ENCODE measurements at places on chromosomes 2 and 18. TPM values are rescaled to one million over a fixed set of nuclear protein-coding genes. Genes with fewer than 3 reads are reported as not detected.
A peak's percentile ranks its signal among the peaks of the same experiment; 100 is the strongest.

DNA sequence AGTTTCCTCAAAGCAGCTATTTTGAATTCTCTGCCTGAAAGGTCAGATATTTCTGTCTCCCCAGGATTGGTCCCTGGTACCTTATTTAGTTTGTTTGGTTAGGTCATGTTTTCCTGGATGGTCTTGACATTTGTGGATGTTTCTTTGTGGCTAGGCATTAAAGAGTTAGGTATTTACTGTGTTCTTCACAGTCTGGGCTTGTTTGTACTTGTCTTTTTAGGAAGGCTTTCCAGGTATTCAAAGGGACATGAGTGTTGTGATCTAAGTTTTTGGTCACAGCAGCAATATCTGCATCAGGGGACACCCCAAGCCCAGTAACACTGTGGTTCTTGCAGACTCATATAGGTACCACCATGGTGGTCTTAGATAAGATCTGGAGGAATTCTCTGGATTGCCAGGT, 11.8 kb downstream of the MYO3B start:
- no peak for DNase-seq

The LRP1B gene
- under 0.01 TPM for total RNA-seq

- no peak for DNase-seq
Observed at GRCh38 chr2:125596612-125597011, 1059.3 kb upstream of the GYPC start.

- DNase-seq, result peak; percentile 96
Observed at GRCh38 chr2:158600155-158600802, 143.5 kb downstream of the PKP4 start.

GRCh38 chr2:172969166-172969565, 106.5 kb upstream of the MAP3K20 start:
- no peak for DNase-seq

DNA sequence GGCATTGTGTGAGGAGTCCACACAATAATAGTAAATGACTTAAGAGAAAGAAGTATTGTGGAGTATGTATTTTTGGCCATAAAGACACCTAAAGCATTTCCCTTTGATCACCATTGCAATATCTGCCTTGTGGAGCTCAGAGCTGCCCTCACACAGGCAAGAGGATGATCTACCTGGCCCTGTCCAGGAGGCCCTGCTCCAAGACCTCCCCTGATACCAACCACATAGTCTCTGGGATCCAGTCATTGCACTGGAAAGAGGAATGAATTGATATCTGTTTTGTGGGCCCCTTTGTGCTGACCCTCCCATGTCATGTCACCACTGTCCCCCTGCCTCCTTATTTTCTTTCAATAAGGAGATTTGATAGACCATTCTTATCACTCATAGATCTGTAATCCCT, 430.6 kb upstream of the TNP1 start:
- no peak for DNase-seq

DNA sequence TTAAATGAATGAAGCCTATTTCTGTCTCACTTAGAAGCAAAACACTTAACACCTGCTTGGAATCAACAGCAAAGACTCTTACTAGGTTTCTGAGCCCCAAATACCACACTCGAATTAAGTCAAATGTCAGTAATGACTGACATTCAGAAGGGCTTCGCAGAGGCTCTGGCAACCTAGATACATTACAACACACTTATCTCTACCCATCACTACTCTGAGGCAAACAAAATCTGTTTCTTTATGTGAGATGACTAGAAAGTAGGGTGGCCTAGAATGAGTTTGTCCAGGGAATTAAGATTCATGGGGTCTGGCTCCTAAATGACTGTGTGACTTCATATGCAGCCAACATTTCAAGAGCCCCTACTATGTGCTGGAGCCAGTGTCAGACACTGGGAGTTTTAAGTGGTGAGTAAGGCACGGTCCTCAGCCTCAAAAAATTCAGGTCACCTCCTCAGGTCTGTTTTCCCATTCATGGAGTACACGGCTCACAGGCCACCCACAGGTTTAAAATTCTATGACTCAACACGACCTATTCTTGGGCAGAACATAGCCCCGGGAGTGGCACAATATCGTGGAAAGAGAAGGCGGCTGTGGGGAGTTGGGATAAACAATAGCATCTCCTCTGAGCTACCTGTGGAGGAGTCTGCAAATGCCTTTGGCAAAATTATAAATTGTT, 150.3 kb upstream of the ZFP36L2 start:
- DNase-seq, result no peak

The ELOA2 gene
- total RNA-seq, result not detected

The UPP2 gene
- total RNA-seq, result not detected

- DNase-seq, result no peak
Observed at GRCh38 chr2:74179063-74179865, 585 bp upstream of the MOB1A start.

DNA sequence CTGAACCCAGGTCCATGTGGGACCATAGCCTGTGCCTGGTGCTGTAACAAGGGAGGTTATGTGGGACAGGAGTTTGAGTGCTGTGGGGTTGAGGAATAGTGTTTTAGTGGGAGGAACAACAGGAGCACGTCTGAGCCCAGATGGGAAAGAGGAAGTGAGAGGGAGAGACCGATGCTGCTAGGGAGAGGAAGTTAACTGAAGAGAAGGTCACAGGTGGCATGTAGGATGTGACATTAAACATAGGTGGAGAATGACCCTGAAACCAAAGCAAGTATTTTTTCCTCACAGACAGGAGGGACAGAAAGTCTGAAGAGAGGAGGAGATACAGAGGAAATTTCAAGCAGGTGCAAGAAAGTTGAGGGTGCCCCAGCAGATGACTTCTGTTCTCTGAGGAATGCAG, 87.8 kb downstream of the ACOXL start:
- DNase-seq, result no peak

DNA sequence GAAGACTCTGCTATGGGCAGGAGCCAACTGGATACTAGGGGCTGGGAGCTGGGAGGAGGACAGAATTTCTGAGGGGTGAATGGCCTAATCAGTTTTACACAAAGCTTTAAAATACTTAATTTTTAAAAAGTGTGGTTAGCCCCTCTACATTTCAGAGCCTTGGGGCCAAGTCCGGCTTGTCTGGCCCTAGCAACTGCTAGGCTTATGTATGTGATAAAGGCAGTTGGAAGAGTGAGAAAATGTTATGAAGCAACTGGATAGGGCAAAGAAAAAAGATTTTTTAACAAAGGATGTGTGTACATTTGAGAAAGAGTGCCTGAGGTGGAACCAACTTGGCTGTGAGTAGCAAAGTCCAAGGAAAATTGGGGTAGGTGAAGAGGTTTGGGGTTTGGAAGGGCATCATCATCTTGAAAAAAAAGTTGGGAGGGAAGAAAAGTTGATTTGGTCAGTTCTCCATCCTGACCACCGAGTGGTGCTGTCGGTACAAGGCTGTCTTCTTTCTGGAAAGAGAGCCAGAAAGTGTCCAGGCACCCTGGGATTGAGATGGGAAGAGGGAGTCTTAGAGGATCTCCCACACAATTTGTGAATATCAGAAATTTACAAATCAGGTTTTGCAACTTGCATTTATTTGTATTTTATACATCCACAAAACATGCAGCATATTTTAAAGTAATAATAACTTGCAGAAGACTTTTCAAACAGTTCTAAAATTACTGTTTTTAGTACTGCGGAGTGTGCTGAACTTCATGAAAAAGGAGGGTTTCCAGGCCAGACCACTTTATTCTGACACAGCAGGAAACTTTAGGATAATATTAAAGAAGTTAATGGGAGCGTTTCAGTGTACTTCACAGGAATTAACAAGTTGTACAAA, 10.5 kb upstream of the CDK15 start:
- peak; percentile 62 for DNase-seq

DNA sequence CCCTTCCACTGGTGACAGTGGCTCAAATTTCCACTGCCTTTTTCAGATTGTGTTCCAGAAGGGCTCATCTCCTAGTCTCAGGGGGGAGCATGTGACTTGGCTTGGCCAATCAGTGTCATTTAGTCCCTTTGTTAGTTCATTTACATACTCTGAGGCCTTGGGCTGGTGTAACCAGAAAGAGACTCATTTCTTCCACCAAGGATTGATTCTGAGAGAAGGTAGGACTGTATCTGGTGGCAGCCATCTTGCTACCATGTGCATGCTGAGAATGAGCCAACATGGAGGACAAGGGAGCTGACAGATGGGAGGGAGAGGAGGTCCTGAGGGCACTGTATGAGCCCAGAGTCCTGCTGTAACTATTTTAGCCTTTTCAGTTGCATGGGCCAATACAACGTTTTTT, 191.7 kb downstream of the THSD7B start:
- DNase-seq, result no peak

DNA sequence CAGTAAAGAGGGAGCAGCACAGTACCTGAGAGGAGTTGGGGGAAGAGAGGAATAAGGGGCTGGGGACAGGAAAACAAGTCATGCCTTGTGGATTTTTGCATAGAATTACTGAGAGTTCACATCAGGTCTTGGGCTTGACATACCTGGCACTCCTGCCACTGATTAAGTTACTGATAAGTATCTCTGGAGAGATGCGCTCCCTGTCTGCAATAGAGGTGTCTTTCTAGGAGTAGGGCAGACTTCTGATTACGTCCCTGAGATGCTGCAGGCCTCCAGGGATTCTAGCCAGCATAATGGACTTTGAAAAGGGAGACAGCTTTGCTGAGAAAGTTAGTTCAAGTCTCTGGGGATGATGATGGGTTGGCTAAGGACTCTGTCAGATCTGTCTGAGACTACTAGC, 69.4 kb downstream of the CHRNA1 start:
- DNase-seq, result no peak

DNA sequence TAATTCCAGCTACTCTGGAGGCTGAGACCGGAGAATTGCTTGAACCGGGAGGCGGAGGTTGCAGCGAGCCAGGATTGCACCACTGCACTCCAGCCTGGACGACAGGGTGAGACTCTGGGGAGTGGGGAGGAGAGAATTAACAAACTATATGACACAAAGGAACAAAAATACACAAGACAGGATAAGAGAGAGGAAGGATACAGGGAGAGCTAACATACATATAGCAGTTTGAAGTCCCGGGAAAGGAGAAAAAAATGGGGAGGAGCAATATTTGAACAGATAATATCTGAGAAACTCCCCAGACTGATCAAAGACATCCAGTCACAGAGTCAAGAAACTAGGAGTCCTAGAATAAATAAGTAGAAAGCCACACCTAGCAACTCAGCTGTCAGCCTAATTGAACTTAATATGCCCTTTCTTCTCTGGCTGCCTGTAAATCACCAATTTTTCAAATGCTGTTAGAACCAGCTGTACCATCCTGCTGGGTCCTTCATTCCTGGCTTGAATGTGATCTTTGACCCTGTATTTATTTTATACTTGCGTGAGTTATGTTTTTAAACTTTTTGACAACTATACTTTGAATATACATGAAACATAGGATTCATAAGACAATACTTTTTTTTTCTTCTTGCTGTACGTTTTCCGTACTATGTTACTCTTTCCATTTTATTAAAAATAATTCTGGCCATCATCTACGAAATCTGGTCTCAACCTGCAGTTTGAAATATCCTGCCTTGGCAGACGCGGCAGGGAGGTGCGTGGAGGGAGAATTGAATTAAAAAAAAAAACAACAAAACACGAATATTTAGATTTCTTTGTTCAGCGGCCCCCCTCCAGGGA, 876 bp upstream of the CYP27A1 start:
- DNase-seq, result no peak

DNA sequence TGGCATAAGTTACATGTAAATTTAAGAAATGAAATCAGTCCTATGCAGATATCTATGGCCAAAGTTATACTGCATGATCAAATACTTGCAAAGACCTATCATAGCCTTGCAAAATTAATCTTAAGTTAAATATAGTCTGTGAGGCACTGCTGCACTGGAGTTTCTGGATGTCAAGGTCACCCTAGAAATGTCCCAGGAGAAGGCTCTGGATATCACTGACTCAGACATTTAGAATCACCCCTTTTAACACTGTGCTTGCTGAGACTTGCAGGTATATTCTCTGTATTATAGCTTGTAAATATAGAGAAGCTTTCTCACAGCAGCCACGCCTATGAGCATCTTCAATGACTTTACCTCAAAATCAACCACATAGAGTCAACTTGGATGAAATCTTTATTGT, 51.5 kb downstream of the ETAA1 start:
- no peak for DNase-seq

DNA sequence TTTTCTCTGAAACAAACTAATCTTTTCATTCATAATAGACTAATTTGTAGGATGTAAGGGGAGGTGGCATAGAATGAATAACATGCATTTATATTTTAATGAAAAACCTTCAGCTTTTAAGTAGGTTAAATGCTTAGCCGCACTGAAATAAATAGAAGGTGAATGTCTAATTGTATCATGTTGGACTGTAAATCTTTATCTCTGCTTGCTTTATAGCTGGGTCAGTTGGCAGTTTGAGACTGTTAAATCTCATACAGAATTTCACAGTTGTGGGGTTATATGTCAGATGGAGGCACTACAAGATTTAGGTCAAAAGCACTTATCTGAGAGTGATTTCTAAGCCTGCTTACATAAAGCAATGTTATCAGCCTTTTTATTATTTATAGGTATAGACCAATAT, 174.7 kb upstream of the SIX3 start:
- no peak for DNase-seq

DNA sequence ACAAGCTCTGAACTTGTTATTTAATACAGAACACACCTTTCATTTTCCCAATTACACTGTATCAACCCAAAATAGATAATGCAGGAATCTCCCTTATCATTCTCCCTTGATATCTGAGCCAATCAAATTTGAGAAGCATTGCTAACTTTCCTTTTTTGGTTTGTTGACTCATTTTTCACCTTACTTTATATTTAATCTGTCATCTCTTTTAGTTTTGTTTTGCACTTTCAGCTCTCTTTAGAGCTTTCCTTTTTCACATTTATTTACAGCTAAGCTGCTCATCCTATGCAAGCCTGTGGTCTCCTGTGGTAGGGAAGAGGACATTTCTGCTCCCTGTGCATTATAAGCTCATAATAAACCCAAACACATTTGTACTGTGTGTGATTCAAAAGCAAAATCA, 50.1 kb downstream of the ITGAV start:
- no peak for DNase-seq

- no peak for DNase-seq
Observed at GRCh38 chr2:170214309-170214948, 36.5 kb downstream of the MYO3B start.

- no peak for DNase-seq
Observed at GRCh38 chr18:54218299-54218698, 6.2 kb downstream of the MBD2 start.

GRCh38 chr2:160169988-160170387, 30.1 kb downstream of the ITGB6 start:
- DNase-seq, result no peak

GRCh38 chr18:35084494-35085449, 43.6 kb downstream of the MAPRE2 start:
- no peak for DNase-seq

DNA sequence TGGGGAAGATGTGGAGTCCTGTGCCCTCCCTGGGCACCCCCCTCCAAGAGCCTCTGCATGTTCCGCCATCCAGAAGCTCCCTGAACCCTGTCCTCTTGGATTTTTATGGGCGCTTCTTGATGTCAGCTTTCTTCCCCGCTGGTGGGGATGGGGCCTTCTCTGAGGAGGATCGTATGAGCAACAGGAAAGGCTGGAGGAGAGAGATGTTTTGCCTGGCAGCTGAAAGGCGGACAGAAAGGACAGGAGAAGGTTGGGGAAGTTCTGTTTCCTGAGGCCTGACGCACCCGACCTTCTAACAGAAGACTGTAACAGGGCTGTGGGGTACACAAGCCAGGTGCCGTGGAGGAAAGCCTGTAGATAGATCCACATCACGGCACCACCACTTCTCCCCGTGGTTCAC, 238.8 kb downstream of the LDLRAD4 start:
- DNase-seq, result peak; percentile 59

The AP1S3 gene
- total RNA-seq, result 4.4 TPM

- no peak for DNase-seq
Observed at GRCh38 chr2:86335865-86336674, 1.4 kb downstream of the REEP1 start.

Data from dermis blood vessel endothelial cell (primary cell).